ENCODE measurements at places on chromosomes 11 and 22.

- DNase-seq, result no peak
These were observed 8.3 kb upstream of the CD81 start for GRCh38 chr11:2368851-2369180.

DNA sequence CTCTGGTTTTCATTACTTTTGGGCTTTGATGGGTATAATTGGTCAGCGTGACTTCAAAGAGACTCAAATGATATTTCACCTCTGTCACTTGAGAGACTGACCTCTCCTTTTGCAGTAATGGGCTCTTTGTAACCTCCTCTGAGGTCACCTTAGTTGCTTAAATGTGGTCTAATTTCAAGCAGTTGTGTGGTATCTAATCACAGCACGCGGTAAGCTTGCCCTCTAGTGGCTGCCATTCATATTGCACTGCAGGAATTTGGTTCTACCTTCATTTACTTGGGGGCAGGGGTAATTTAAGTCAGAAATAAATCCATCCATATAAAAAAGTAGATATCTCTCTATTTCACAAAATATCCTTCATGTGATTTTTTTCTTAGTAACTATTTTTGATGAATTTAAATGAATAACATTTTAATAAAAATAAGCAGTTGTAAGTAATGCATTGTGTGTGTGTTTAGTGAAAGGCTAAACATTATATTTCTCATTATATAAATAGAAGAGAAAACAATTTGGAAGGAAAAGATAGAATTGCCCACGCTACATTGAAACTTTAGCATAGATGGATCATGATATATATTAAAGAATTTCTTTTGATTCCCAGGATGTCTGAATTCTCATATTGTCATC lies 55.0 kb upstream of the ANO3 start:
- DNase-seq, result peak; percentile 33

DNA sequence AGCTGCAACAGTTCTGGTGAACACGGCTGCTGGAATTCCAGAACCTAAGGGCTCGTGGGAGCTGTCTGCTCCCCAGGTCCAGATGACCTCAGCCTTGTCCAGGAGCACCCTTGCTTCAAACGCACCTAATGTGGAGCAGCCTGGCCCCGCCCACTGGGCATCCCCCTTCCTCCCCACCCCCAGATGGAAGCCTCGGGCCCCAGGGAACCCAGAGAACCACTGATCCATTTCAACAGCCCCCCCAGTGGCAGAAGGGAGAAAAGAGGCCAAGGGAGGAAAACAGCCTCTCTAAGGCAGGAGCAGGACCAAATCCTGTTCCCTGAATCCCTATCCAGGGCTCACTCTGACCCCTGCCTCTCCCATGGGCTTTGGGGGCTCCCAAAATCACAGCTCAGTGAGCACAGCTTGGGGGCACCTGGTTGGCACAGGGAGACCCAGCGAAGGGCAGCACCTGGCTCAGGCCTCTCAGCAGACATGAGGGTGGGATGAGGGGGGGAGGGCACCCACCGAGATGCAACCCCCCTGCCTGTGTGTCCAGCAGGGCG lies 1.2 kb downstream of the CYTH4 start:
- no peak for DNase-seq

- no peak for DNase-seq
These were observed 1.1 kb downstream of the PRRG4 start for GRCh38 chr11:32830796-32831195.

GRCh38 chr11:61611309-61611708 lies 30.4 kb upstream of the SYT7 start:
- DNase-seq, result no peak

DNA sequence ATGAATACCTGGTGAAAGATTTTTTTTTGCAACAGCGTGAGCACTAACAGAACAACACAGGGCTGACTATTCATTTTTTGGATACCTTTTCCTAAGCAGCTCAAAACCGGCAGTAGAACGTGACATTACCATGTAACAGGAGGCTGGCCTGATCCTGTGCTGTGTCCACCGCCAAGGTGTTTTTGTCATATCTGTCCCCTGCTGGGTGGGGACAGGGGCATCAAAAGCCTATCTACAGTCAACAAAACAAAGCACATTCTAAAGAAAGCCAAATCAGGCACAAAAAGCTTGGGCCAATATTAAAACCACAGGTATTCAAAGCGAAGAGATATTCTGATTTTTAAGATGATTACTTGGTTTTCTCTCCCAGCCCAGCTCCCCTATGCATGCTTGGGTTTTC lies 151.2 kb downstream of the LRRC4C start:
- no peak for DNase-seq

DNA sequence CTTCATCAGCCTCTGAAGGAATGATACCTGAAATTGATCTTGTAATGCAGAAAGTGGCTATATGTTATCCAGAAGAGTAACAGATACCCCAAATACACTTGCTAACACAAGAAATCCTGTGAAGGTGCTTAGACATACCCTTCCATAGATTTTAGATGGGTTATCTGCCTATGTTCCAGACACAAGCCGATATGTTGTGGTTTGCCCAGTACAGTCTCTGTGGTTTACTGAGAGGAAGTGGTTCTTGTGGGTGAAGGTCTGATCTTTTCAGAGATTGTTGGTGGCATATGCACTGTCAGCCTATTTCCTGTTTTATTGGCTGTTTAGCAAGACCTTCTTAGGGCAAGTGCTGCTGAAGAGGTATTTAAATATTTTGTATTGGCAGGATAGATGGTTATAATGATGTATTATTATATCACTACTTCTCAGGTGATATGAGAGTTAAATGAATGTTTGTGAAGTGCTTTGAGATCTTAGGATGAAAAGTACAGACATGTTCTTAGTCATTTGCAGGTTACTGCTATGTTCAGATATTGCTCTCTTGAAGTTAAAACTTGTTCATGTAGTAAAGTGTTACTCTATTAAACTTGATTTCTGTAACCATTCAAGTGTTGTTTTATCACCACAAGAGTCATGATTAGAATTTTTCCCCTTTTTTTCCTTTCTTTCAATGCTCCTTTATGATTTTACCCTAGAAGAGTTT lies 8.2 kb downstream of the ARHGEF12 start:
- no peak for DNase-seq

DNA sequence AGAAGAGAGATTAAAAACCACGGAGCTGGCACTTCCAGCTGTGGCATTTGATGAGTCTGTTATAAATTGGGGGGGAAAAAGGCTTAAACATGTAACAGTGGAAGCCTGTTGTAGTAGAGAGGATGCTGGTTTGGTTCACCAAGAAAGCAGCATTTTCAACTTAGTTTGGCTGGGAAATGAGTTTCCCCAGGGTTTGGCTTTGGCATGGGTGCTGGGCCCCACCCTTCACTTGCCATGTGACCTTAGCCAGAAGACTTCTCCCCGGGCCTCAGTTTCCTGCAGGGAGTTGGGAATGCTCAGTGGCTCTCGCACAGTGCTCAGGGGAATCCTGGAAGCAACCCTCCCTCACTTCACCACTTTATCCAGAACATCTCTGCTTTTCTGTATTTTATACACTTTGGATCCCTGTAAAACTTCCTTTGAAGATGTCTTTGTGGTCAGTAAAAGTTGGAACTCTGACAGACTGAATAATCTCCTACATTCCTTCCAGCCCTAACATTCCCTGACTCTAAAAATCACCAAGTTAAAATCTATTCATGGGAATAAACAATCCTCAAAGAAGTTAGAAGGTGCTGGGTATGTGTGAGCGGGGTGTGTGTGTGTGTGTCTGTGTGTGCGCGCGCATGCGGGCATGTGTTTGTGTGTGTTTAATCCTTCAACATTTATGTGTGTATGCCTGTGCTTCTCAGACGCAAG lies 166.0 kb downstream of the TENM4 start:
- no peak for DNase-seq

All from activated CD4-positive, CD25-positive, alpha-beta regulatory T cell treated with anti-CD3 and anti-CD28 coated beads, Interleukin-2, amount 50 U/mL, for 72 hours (primary cell).